NCI-H2029 (cell line): ENCODE measurements at places on chromosomes 4 and X.

- DNase-seq = no peak
Observed at GRCh38 chrX:153723351-153724251, 586 bp downstream of the BCAP31 start.

DNA sequence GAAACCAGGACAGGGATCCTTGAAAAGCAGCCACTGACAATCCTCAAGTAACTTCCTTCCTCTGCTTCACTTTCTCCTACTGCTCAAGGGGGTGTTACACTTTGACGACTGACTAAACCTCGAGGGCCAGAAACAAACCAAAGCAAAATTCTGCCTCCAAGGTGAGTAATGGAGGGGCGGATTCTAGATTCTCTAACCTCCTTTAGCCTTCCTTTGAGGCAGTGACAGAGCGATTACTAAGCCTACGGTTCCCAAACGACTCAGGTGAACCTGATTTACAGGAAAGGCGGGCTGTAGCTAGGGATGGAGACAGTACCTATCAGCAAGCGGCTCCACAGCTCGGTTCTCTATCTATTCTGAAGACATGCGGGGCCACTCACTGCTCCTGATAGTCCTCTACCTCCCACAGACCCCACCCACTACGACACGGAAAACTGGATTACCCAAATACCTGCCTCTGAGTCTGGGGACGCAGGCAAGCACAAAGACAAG, 487 bp downstream of the TBCK start:
- no peak for DNase-seq

DNA sequence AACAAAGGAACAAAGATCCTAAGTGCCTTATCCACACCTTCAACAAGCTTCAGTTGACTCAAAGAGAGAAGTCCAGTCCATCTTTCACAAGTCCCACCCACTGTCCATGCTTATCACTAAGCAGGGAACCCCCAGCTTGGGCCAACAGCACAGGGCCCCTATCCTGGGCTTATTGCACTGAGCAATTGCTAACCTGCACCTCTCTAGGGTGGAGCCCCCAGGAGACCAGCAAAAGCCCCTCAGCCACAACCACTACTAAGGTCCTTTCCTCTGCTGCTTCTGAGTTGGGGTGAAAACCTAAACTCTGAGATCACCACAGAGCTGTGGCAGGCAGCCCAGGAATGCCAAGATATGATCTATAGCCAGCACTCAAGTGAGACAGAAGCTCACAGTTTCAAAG, 96.7 kb upstream of the PBDC1 start:
- no peak for DNase-seq

GRCh38 chr4:152165146-152165545, 370.7 kb downstream of the FBXW7 start:
- DNase-seq = no peak

DNA sequence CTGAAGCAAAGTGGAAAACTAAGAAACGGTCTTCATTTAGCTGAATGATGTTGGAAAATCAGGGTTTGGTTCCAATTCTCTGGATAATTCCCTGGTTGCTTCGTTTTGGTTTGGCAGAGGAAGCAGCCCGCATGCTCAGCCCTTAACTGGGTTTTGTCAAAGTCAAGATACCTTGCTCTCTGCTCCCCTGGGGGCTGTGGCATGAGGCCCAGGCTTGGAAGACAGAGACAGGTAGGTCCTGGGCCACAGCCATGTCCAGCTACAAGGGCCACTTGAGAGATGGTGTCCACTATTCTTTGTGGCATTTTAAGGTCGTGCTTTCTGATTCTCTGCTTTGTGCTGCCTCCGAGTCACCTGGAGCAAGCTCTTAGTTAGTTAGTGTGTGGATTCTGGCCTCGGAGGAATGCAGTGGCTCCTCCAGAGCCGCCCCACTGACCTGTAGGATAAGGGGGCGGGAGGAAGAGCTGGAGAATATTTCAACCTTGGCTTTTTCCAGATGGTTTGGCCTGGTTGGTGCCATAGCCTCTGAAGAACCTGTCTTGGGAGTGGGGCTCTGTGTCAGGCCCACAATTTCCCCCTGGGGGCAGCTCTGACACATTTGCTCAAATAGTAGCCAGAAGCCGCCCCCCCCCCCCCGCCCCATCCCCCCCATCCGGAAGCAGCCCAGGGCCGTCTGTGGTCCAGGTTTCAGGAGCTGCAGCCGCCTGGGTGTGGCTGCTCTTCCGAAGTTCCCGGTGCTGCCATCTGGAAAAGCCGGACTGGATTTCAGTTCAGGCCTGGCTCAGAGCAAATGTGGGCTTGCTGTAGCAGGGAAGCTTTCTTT, 147.1 kb downstream of the NHS start:
- DNase-seq = no peak

GRCh38 chr4:105765690-105766407, 57.3 kb downstream of the GSTCD start:
- no peak for DNase-seq

- DNase-seq = no peak
Observed at GRCh38 chrX:3576886-3577501, 136.5 kb downstream of the PRKX start.

GRCh38 chr4:140222171-140222570, 68.2 kb upstream of the MAML3 start:
- no peak for DNase-seq
